ENCODE measurements at places on chromosomes 7 and 10.

DNA sequence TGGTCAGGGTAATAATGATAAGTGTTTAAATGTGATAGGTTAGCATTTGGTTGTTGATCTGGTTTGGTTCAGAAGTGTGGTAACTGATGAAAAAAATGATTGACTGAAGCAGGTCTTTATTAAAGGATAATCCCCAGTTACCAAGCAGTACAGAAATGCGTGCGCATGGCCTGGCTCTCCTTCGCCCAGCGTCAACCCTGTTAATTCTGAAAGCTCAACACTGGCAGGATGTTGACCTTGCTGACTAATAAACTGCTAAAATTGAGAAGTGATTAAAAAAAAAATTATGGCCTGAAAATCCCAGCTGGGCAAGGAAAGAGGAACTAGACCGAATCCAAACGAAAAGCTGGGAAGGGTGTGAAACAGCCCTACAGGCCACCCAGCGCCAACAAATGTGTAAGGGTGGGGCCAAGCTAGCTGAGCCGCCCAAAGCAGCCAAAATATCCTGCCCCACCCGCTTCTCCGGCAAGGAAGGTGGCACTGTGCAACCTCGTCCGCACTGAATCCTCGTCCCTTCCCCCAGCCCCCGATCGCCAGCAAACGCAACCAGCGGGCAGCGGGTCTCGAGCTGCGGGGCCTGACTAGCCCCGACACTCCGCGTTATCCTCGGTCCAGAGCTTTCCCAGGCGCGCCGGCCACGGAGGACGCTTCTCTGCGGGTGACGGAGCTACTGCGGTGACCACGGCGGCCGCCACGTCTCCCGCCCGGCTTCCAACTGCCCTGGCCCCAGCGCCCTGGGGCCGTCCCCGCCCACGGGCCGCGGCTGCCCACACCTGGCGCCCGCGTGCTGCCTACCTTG, 561 bp downstream of the SHTN1 start:
- DNase-seq, result no peak

DNA sequence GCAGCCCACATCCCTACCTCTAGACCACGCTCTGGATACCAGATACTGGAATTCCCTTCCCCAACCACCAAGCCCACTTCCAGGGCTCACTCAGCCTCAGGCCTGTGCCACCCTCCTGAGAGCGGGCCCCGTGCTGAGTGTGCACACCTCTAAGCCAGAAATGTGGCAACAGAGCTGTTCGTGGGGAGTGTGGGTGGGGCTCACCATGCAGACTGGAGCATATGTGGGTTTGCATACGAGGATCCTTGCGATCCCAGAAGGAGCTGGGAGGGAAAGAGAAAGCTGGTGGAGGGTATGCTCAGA, 13.0 kb upstream of the LIMK1 start:
- DNase-seq, result no peak

GRCh38 chr10:70649526-70649925, 22.8 kb upstream of the ADAMTS14 start:
- DNase-seq, result no peak

DNA sequence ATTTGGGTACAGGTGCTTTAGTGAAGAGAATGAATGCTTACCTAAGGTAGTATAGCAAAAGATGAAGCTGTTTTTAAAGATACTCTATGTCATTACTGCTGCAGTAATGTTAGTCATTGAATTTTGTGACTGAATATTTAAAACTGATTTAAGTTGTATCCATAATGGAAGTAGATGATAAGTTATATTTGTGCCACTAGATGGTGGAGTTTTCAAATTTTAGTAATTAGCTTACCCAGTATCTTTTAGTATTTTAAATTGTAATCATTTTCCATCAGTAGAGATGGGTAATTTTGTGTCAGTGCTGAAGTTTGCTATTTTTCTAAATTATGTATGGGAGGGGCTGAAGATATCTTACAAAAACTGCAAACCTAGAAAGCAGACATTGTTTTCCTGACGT, 25.2 kb downstream of the HBP1 start:
- no peak for DNase-seq

GRCh38 chr7:127968547-127968946, 62.7 kb downstream of the LRRC4 start:
- no peak for DNase-seq

- DNase-seq, result no peak
Measured at GRCh38 chr7:98323597-98324322, 42.3 kb downstream of the BRI3 start.

DNA sequence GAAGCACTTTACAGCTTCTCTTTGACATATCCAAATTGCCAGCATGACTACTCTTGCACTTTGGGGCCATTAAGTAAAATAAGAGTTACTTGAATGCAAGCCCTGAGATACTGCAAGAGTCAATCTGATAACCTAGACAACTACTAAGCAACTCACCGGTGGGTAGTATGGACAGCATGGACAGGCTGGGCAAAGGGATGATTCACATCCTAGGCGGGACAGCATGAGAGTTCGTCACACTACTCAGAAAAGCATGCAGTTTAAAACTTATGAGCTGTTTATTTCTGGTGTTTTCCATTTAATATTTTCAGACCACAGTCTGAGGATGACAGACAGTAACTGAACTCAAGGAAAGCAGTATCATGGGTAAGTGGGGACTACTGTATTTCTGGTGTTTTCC, 84.0 kb downstream of the ORC5 start:
- DNase-seq, result no peak

- DNase-seq, result no peak
Measured at GRCh38 chr10:90751107-90751997, 106.5 kb downstream of the HTR7 start.

GRCh38 chr10:703118-703517, 13.7 kb upstream of the DIP2C start:
- DNase-seq, result no peak

DNA sequence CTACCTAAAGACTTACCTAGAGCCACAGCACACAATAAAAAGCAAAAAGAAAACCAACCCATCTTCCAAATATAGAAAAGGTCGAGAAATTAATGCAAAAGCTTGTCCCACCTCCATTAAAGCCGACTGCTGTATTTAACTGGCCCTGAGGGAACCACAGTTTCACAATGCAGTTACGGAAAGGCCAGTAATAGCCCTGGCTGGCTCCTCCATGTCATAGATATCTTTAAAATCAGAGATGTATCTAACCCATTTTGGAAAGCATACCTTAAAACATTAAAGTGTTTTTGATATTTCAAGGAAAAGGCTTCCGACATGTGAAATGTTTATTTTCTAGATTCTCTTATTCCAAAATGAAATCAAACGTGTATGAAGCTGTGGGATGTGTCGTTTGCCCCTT, 23.0 kb downstream of the HDAC9 start:
- no peak for DNase-seq

DNA sequence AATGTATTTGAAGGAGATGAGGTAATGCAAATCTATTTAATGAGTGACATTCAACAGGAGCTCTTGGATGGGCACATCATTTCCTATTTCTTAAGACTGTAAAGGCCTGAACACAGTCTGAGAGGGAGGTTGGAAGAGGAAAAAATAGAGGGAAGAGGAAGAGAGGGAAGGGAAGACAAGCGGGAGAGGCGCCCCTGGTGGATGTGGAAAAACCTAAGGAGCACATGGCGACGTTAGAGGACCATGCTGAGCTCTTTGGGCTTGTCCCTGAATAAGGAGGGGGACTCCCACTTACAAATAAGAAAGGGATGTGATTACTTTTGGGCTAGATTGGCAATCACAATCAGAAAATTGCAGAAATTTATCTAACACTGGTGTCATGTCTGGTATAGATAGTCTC, 19.6 kb downstream of the SUN3 start:
- DNase-seq, result no peak

- no peak for DNase-seq
Measured at GRCh38 chr10:101493782-101494281, 94.2 kb downstream of the POLL start.

- DNase-seq, result no peak
Measured at GRCh38 chr10:111267673-111268072, 190.8 kb downstream of the ADRA2A start.

DNA sequence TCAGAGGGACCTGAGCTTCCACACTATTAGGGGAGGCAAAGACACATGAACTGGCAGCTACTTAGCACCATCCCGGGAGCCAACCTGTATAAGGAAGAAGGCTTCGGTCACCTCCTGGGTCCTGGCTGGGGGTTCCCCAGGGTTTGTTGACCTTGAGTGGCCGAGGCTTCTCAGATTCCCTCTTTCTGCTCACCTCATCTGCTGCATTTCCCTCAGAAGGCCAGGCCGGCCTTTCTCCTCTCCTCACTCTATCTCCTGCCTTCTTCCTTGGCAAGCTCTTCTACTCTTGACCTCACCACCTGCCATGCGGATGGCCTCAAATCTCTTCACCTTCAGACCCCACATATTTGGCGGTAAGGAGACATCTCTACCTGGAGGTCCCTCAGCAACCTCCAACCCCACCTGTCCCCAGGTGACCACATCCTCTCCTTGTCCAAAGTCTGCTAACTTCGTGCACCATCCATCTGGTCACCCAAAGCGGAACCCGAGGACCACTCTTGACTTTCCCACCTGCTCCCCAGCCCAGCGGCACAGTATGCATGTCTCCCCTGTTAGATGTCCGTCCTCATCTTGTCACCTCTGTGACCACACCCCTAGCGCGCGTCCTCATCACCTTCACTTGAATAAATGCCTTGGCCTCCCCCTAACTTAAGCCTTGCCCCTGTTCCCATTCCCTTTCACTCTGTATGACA, 133.8 kb upstream of the UNC5B start:
- no peak for DNase-seq

DNA sequence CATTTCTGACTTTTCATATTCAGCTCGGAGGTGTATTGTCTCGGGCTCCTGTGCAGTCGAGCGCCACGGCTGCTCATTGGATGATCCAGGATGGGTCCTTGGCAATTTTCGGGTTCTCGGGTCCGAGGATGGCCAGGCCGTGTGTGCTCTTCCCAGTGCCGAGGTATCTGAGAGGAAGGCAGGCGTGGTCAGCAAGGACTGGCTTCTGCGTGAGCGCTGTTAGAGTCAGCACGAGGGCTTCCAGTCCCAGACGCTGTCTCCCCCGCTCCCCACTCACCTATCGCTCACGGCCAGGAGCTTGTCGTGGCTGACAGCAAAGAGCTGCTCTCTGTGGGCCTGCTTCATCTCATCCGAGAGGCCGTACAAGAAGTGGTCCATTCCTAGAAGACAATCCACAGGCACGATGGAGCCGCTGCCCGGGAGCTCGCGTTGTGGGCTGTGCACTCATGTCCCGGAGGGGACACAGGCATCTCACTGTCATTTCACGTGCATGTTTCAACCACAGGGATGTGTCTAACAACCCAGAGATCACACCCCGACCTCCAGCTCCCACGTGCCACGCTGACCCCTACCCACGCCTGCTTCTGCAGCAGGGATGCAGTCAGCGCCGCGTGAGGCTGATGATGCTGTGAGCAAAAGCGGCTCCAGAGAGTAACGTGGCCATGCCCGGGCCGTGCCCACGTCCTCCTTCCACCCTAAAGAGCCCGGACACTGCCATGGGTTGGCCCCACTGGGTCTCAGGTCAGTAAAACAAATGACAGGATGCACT, 34.4 kb downstream of the PITRM1 start:
- no peak for DNase-seq

GRCh38 chr7:149884541-149884940, 10.8 kb downstream of the ATP6V0E2 start:
- no peak for DNase-seq

GRCh38 chr7:129295015-129295423, 70.2 kb downstream of the AHCYL2 start:
- DNase-seq, result no peak

DNA sequence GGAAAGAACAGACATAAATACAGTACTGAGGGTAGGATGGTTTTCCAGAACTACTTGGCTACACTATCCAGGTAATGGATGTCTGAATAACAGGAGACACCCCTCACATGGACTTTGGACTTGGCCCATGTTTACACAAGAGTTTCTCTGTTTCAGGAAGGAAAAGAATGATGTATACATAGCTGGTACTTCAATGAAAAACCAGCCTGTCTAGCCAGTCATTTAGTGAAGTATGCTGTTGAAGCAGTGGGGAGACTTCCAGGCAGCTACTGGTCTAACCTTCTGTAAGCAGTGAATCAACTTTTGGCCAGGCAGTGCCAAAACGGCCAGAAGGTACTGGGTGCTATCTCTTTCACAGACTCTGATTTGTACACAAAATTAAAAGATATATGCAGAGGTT, 135.0 kb downstream of the MBL2 start:
- DNase-seq, result no peak

DNA sequence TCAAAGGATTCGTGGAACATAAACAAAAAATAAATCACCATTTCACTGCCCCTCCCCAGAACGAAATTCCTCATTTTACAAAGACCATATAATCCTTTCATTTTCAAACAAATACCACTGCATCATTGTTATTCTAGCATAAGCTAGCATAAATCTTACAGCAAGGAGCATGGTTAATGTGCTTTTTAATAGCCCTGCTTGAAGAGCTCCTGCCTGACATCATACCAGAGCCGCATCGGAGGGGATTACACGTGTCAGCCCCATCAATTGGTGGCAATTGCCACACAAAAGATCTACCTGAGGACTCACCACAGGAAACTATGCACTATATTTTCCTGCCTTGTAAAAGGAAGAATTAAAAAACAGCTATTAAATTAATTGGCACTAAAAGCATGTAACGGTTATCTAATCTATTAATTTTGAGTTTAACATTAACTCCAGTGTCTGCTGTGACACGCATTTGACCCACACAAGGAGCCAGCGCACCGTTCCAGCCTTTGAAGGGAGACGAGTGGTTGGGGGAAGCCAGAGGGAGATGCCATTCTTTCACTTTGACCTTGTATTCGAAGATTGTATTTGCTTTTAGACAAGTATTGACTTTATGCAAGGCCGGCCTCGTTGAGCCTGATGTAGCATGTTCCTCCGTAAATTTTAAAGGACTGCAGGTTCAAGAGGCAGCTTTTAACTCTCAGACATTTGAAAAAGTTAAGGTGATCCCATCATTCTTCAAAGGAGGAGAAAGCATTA, 261.1 kb upstream of the RNF32 start:
- no peak for DNase-seq

GRCh38 chr10:78413076-78414055, 379.7 kb downstream of the RPS24 start:
- DNase-seq, result no peak

All from activated CD8-positive, alpha-beta memory T cell treated with anti-CD3 and anti-CD28 coated beads for 1 hour (primary cell).